ENCODE measurements at places on chromosomes 5 and 9.
A peak's percentile ranks its signal among the peaks of the same experiment; 100 is the strongest.

GRCh38 chr5:160165137-160166068 lies 46.2 kb upstream of the PWWP2A start:
- peak; percentile 5 for DNase-seq

- no peak for DNase-seq
These were observed 46.9 kb upstream of the HSD17B4 start for GRCh38 chr5:119405419-119405818.

DNA sequence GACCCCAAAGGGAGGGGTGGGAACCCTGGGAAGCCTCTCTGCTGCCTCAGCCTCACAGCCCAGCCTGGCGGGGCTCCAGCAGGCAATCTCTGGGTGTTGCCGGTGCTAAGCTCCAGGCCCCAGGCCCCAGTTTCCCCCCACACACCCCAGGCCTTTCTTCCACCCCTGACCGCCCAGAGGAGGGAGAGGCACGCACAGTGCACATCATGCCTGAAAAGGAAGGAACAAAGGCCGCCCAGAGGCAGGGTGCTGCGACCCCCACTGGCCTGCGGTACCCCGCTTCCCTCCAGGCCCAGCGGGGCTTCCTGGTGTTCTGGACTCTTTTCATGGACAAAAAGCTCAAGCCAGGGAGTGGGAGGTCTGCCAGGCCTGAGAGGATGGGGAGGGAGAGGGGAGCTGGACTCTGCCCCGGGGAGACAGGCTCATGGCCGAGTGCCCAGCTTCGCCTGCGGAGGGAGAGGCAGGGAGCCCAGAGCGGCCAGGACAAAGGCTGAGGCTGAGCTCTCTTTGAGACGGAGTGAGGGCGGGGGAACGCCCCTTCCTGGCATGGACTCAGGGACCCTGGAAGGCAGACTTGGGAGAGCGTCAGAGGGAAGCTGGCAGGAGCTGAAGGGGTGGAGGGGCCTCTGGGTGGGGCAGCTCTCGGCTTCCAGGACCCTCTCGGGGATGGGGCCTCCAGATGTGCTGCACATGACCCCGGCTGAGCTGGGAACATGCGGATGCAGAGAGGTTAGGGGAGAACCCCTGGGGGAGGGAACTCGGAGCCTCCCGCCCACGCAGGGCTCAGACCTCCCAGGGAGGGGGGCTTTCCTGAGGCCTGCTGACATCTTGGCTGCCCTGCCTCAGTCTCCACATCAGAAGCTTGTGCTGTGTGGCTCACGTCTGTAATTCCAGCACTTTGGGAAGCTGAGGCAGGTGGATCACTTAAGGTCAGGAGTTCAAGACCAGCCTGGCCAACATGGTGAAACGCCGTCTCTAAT lies 1.8 kb upstream of the ENTPD2 start:
- no peak for DNase-seq

GRCh38 chr5:66814146-66814991 lies 218.2 kb downstream of the MAST4 start:
- DNase-seq, result no peak

DNA sequence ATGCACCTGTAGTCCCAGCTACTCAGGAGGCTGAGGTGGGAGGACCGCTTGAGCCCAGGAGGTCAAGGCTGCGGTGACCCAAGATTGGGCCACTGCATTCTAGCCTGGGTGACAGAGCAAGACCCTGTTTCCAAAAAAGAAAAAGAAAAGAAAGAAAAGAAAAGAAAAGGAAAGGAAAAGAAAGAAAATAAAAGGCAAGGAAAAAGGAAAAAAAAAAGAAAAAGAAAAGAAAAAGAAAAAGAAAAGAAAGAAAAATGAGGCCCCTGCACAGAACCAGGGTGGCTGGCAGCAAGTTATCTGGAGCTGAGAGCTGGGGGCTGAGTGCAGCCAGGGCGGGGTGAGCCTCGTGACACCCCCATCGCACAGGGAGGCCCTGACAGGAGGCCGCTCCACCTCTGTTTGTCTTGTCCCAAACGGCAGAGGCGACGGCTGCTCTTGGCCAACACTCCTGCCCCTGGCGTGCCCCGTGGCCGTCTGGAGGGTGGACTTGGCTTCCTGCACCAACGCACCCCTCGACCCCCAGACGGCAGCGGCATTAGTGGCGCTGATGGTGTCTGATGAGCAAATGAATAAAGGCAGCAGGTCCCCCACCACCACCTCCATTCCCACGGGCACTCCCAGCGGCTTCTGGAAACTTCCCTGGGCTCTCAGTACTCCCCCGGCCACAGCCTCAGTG lies 16.7 kb downstream of the EXD3 start:
- no peak for DNase-seq

DNA sequence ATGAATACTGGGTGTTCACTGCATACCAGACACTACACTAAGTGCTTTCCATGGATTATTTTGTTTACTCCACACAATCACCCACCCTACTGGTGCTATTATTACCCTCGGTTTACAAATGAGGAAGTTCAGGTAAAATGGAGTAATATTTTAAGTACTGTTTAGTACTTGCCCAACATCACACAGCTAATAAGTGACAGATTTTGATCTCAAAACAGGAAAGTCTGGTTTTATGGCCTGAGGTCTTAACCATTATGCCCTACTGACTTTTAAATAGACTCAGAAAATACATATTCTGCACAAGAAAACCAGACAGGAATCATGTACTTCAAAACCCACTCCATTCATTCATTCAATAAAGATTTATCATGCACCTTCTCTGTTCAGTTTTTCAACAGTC lies 431.0 kb upstream of the TLE4 start:
- no peak for DNase-seq

GRCh38 chr9:130126721-130127433 lies 45.3 kb upstream of the NCS1 start:
- DNase-seq, result no peak

- DNase-seq, result no peak
These were observed 70.6 kb downstream of the C9orf50 start for GRCh38 chr9:129550199-129550839.

- DNase-seq, result no peak
These were observed 10.4 kb downstream of the ISOC1 start for GRCh38 chr5:129104915-129105455.

- DNase-seq, result no peak
These were observed 53.5 kb upstream of the TJP2 start for GRCh38 chr9:69120380-69121154.

GRCh38 chr5:65382582-65382981 lies 99.1 kb downstream of the ADAMTS6 start:
- no peak for DNase-seq

DNA sequence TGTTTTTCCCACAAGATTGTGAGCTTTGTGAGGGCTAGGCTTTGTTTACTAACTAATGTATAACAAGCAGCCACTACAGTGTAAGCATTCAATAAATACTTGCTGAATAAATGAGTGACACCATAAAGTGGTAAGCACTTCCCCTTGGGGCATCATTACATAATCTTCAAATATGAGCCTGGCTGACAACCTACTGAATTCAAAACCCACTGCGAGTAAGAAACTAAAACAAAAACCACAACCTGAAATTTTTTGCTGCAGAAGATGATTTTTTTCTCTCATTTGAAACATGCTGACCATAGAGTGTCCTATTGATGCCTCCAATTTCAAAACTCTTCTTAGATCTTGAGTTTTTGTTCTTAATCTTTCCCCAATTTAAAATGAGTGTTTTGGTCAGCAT lies 331.3 kb upstream of the CCNG1 start:
- no peak for DNase-seq

DNA sequence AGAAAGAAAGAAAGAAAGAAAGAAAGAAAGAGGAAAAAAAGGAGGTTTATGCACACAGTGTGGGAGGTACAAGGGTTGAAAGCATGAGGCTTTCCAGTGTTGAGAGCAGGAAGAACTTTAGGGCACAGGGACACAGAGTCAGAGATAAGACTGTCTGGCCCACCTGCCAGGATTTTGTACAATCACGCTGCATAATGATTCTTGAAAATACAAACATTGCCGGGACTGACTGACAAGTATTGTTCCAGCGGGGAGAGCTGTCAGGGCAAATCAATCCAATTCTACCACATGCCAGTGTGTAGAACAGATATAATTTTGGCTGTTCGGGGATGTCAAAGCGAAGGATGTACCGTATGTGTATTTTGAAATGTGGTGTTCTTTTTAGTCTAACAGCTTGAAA lies 254.7 kb downstream of the NTRK2 start:
- DNase-seq, result no peak

DNA sequence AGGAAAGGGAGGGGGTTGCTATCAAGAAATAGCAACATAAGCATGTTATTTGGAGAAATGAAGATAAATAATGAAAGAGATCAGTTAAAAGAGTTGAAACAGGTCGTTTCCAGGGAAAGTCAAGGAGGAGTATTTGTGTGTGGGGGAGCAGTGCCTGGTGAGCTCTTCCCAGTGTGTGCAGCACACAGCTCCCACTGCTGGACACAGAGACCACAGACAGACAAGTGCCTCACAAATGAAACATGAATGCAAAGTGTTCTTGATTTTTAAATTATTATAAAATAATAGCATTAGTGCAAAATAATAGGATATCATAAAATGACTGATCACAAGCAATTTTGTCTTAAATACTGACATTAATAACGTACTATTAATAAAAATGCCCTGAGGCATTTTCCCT lies 40.8 kb downstream of the LIFR start:
- no peak for DNase-seq

DNA sequence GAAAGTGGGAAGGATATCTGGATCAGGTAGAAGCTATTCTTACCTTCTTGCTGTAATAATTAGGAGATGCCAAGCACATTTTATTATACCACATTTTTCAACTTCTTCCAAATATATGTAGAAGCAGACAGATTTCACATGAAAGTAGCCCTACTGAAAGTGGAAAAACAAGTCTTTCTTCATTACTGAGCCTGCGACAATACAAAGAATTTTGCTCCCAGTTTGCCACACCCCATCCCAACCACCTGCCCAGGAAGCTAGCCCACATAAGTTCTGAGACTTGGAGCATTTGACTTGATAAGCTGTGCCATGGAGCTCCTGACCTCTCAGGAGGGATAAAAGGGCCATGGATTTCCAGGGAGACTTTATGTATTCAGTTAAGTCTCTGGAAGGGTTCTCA lies 249.1 kb upstream of the ADCY2 start:
- no peak for DNase-seq

GRCh38 chr9:23557689-23558088 lies 268.4 kb downstream of the ELAVL2 start:
- DNase-seq, result no peak

GRCh38 chr9:76676857-76677256 lies 87.4 kb upstream of the PCA3 start:
- DNase-seq, result no peak

DNA sequence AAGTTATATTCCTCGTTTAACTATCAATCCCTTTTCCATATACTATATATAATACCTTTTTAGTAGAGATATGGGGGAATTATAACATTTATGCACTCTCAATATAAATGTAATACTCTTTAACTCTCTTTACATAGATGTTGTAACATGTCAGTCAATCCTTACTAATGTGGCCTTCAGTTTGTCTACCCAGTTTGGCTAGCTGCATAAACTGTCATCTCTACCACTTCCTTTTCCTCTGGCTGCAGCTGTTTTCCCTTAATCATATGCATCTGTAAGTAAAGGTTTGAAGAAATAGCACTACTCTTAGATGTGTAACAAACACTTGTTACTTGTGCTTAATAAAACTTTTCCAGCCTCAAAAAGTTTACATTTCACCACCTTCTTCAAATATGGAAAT lies 13.4 kb downstream of the ABHD17B start:
- DNase-seq, result no peak

- no peak for DNase-seq
These were observed 19.6 kb downstream of the FBXO38 start for GRCh38 chr5:148403344-148403743.

DNA sequence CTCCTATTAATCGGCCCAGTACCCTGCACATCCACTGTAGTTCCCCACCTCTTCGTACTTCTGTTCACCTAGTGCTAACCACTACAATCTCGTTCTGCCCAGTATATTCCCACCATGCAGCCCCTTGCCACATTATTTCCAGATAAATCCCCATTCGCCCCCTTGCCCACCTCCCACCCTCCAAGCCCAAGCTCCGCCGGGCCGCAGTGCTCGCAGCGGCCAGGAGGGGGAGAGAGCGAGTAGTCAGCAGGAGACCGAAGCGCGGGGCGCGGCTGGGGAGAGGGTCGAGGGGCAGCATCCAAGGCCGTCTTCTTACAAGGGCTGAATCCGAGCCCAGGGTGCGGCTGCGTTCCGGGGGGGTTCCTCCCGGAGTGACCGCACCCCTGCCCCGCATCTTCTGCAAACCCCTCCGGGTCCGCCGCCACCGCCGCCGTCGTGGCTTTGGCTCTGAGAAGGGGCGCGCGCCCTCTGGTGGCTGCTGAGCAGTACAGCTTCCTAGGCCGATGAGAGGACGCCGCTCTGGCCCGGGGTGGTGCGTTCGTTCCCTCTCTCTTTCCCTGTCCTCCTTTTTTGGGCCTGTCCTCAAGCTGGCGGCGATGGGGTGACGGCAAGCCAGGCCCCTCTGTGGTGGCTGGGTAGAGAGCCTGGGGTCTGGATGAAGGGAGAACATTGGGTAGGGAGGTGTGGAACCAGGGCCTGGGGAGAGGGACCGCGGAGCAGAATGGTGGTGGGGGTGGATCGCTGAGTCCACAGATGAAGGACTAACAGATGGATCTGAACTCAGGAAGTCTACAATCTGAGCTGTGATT lies 30.0 kb upstream of the PSD2 start:
- no peak for DNase-seq

DNA sequence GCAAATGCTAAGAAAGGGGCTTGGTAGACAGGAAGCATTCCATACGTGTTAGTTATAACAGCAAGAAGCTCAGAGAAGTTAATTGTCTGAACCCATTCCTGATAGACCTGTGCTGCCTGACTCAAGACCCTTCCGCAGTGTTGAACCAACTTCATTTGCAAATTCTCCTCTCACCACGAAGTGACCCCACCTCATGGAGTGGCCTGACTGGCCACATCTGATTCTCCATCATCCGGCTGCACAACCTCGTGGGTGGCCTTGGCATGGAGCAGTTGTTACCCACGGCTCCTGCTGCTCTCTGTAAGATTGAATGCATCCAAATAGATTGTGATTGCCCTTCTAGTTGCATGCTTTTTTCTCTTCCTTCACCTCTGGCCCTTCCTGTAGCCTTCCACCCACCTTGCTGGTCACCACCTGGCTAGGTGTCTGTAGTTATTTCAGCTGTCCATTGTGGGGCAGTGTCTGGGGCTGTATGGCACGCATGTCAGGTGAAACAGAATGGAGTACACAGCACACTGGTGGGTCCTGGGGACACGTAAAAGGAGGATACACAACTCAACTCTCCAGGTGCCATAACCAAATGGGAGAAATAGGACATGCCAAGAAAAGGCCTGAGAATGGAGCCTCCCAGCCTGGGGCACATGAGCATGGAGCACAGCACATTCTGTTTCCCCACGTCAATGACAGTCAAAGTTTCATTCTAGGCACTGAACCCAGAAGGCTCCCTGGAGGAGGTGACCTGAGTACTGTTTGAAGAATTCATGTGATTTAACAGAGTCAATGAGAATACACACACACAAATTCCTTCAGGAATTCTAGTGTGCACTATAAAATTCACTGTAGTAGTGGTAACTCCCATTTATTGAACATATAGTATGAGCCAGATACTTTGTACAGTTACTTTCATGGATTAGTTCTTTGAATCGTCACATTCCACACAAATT lies 70.5 kb upstream of the PTCH1 start:
- DNase-seq, result no peak

- DNase-seq, result no peak
These were observed 36.2 kb downstream of the IRF1 start for GRCh38 chr5:132454361-132454760.

Measured in stimulated activated CD8-positive, alpha-beta memory T cell treated with anti-CD3 and anti-CD28 coated beads, Interleukin-7, amount 100 ng/mL, for 48 hours (primary cell).